ENCODE measurements at places on chromosomes 11 and 22. TPM values are rescaled to one million over a fixed set of nuclear protein-coding genes. Genes with fewer than 3 reads are reported as not detected.

Gene RAB3IL1
- 0.34 TPM for total RNA-seq

Gene MAML2
- 30.5 TPM for total RNA-seq

Gene RTN3
- 89.9 TPM for total RNA-seq

Gene TESMIN
- 8.0 TPM for total RNA-seq

Gene IFTAP
- total RNA-seq = 4.1 TPM

Gene OR2AT4
- total RNA-seq = not detected

Gene JAML
- 369 TPM for total RNA-seq

Gene DKK3
- total RNA-seq = 0.19 TPM

Gene MEI1
- total RNA-seq = 72.3 TPM

Gene FIBIN
- total RNA-seq = not detected

Gene CDKN1C
- total RNA-seq = 2.6 TPM

Gene CENPM
- total RNA-seq = 74.5 TPM

Gene RIMBP3B
- total RNA-seq = not detected

Gene MYOD1
- total RNA-seq = not detected

Gene PHETA2
- 3.8 TPM for total RNA-seq

Gene SYCE3
- 1.7 TPM for total RNA-seq

Gene DTX4
- total RNA-seq = not detected

Gene SHANK3
- total RNA-seq = 0.24 TPM

Gene PRDM11
- 1.2 TPM for total RNA-seq

Gene RASD2
- total RNA-seq = 0.19 TPM

Gene ACRV1
- total RNA-seq = 0.23 TPM

Gene CAT
- total RNA-seq = 26.2 TPM

Gene OR8G1
- total RNA-seq = not detected

Gene SLCO2B1
- not detected for total RNA-seq

Gene DNAJB7
- not detected for total RNA-seq

Gene WNT11
- 0.16 TPM for total RNA-seq

Gene DERL3
- 5.2 TPM for total RNA-seq

Gene OR8G5
- total RNA-seq = not detected

Gene SAA4
- not detected for total RNA-seq

Gene CEND1
- 1.6 TPM for total RNA-seq

Gene SH3BP1
- 99.0 TPM for total RNA-seq

Gene PGA5
- not detected for total RNA-seq

Gene OR51B4
- not detected for total RNA-seq

Gene TEX12
- total RNA-seq = not detected

Gene SLC1A2
- not detected for total RNA-seq
